Esophagus squamous epithelium (tissue), 5 donors: ENCODE measurements at places on chromosomes 6 and 20.

GRCh38 chr6:22102671-22103070 is 194.2 kb downstream of the PRL start:
- DNase-seq = no peak

GRCh38 chr20:23520185-23520584 is 29.3 kb downstream of the CST8 start:
- DNase-seq = no peak

GRCh38 chr20:16576219-16576618 is 3.0 kb upstream of the KIF16B start:
- DNase-seq = no peak

- no peak for DNase-seq
Measured at GRCh38 chr6:32187009-32187709, 2.8 kb downstream of the PBX2 start.

DNA sequence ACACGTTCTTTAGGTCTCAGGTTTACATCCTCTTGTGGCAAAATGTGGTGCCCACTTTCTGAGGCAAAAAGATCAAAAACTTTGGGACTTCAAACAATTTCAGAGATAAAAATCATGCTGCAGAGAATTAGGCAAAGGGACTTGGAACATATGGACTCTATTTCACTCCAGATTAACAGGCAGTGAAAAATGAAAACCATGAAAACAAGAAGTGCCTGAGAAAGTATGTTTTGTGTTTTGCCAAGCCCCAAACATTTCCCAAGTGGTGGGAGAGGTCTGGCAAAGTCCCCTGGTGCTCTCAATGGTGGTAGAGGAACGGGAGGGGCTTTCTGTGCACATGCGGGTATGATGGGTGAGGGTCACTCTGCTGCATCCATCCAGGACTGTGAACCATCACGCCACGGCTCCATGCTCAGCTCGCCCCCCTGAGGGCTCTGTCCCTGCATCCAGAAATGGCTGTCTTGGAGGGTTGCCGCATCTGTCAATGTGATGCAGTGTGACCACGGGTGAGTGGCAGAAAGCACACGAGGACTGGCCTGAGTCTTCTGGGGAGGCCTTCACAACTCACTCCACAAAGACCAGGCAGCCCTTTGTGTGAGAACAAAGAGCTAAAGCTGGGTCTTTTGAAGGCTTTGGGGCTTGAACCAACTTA is 43.2 kb upstream of the TBC1D7 start:
- no peak for DNase-seq

GRCh38 chr20:42043921-42044320 is 425.7 kb upstream of the CHD6 start:
- no peak for DNase-seq

- DNase-seq = no peak
Measured at GRCh38 chr6:52972989-52973388, 22.1 kb downstream of the GSTA4 start.

GRCh38 chr6:170088582-170088955 is 202.3 kb downstream of the DLL1 start:
- no peak for DNase-seq

DNA sequence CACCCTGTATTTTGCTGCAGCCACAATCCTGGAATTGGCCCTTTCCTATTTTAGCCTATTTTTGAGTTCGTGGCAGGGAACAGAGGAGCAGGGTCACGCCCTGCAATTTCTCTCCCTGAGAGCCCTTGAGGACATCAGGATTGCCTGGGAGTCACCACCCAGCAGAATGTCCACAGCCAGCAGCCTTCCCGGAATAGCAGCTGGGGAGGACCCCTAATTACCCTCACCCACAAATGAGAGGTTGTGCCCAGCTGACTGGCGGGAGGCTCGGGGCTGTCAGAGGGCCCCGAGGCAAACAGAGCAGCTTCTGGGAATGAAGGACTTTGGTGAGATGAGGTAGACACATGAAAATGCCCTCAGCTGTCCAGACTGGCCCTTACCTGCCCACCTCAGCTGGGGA is 165.1 kb downstream of the PREX1 start:
- DNase-seq = no peak

DNA sequence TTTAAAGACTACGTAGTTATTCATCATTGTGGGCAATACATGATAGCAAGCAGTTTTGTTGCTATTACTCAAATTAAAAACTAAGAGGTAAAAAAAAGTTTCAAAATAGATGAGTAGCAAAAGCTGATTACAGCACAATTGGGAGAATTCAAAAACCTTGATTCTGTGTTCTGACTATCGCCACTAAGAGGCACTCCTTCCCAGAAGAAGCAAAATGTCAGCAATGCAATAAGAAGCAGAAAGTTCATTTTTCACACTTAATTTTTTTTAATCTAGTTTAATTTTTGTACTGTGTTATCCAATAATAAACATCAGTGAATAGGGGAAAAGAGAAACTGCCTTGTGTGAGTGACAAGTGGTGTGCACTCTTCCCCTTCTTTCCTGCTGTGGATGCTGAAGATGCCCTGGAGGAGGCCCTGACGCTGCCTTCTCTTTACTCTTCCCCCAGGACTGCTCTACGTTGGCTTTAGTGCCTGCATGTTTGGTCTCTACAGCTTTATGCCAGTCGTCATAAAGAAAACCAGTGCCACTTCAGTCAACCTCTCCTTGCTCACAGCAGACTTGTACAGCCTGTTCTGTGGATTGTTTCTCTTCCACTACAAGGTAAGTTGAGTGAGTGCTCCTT is 263.2 kb upstream of the PLN start:
- DNase-seq = no peak

GRCh38 chr6:143545976-143546547 is 34.5 kb upstream of the FUCA2 start:
- DNase-seq = no peak

- DNase-seq = no peak
Measured at GRCh38 chr6:128822271-128822670, 60.7 kb upstream of the LAMA2 start.

- DNase-seq = no peak
Measured at GRCh38 chr6:137352859-137353258, 133.7 kb upstream of the IFNGR1 start.

DNA sequence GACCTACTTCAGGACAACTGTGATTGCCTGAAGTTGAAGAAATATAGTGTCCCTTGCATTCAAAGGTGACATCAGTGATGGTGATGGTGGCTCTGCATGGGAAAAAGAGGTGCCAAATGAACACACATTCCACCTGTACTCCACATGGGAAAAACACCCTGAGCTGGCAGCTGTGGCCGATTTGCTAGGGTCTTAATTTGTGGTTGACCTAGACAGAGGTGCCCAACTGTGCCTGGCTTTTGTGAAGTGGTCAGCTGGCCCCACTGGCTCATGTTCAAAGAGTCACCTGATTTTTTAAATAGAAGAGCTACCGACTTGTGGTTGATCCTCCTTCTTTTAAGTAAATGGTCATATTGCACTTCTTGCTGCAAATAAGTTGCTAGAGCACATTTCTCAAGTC is 7.6 kb upstream of the GCNT2 start:
- no peak for DNase-seq

DNA sequence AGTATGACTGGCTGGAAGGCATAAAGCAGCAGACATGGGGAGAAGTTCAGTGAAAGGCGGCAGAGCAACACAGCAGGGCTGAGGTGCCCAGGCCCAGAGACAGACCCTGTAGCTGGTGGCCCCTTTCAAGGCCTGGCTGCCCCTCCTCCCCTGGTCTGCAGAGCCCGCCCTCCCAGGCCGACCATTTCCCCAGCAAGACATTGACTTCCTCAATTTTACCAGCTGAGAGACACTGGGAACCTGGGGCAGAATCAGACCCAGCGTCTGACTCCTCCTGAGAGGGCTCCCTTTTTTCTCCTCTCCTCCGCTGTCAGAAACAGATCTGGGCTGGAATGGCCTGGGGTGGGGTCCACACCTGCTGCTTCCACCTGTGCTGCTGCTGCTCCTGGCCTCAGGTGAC is at the start of gene TREML4:
Gene TREML4 (plus strand): TSS at position 254 of the 400 bp plus-strand sequence. CDS start 79 bp downstream, at position 333.
- DNase-seq = no peak

DNA sequence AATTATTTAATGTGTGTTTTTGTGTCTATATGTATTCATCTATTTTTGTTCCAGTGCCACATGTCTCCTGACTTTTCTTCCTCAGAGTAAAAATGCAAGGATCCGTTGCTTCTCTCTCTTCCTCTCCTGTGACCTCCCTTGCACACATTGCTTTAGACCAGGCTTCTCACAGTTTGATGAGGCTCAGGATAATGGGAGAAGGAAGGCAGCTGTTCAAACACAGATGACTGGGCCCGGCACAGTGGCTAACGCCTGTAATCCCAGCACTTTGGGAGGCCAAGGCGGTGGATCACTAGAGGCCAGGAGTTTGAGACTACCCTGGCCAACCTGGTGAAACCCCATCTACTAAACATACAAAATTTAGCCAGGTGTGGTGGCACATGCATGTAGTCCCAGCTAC is 241.9 kb downstream of the SAMD5 start:
- no peak for DNase-seq

GRCh38 chr6:139919107-139920026 is 544.9 kb upstream of the CITED2 start:
- DNase-seq = no peak

GRCh38 chr6:41463062-41463930 is 82.9 kb upstream of the FOXP4 start:
- no peak for DNase-seq

DNA sequence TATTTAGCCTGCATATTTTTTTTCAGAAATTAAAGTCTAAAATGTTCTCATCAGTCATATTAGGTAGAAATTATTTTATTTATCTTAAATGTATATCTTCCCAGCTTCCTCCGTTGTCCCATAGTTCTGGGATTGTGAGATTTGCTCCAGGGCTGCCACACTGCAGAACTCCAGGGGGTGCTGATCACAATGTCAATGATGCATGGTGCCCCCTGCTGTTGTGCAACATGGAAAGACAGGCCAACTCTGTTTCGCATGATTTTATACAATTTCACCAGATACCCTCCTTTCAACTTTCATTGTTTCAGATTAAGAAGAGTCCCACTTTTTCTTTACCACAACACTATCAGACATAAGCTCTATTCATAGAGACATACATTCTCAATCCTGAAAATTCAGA is 35.9 kb downstream of the ID4 start:
- DNase-seq = no peak

- DNase-seq = no peak
Measured at GRCh38 chr6:157668009-157668401, 155.0 kb upstream of the SNX9 start.

GRCh38 chr20:59163631-59164530 is at the start of gene ZNF831:
TSS of gene ZNF831 (plus strand) at chr20:59163821. CDS start at chr20:59191020, 27,199 bp downstream.
- no peak for DNase-seq

DNA sequence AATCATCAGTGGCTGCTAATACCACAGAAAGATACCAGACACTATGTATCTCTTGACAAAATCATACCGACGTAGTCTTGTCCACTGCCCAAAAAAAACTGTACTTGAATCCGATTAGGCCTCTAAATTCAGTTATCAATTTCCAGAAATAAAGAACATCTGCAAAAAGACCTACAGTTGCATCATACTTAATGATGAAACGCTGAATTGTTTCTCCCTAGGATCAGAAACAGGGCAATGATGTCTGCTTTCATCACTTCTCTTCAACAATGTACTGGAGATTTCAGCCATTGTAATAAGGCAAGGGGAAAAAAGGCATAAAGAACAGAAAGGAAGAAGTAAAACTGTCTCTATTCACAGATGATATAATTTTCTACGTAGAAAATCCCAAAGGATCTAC is 152.0 kb downstream of the TASP1 start:
- no peak for DNase-seq
